ENCODE measurements at places on chromosomes 7 and 10.

DNA sequence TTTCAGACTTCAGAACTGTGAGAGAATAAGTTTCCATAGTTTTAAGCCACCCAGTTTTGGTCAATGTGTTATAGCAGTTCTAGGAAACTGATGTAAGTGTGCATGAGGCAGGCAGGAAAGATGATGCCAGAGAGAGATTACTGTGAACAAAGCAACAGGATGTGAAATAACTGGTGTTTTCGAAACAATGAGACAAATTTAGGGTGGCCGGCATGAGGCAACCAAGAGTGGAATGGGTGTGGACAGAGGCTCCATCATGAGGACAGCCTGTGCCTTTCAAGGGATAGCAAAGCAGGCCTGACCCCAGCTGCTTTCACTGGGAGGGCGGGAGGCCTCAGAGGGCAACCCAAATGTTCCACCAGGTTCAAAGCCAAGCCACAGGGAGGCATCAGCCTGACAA is 67.3 kb upstream of the UCN3 start:
- DNase-seq: no peak

- DNase-seq: no peak
Measured at GRCh38 chr10:986881-987619, 1.2 kb upstream of the GTPBP4 start.

DNA sequence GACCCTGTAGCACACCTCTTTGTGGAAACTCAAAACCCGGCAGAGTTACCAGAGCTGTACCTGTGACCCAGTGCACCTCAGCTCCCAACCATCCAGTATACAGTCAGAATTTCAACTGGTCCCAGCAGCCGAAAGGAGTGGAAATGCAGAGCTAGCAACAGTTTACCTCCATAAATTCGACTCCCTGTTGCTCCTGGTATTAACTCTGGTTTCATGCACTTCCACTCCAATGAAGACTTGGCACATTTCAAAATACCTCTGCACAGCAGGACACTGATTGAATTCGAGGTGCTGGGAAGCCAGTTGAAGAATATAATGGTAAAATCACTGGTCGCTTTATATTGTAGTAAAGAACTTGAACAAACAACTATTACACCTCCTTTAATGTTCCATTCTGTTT is 17.9 kb upstream of the TIAL1 start:
- DNase-seq: no peak

- no peak for DNase-seq
Measured at GRCh38 chr7:132766660-132767059, 190.4 kb upstream of the PLXNA4 start.

GRCh38 chr7:157502701-157503111 is 165.9 kb downstream of the DNAJB6 start:
- peak; percentile 43 for DNase-seq

DNA sequence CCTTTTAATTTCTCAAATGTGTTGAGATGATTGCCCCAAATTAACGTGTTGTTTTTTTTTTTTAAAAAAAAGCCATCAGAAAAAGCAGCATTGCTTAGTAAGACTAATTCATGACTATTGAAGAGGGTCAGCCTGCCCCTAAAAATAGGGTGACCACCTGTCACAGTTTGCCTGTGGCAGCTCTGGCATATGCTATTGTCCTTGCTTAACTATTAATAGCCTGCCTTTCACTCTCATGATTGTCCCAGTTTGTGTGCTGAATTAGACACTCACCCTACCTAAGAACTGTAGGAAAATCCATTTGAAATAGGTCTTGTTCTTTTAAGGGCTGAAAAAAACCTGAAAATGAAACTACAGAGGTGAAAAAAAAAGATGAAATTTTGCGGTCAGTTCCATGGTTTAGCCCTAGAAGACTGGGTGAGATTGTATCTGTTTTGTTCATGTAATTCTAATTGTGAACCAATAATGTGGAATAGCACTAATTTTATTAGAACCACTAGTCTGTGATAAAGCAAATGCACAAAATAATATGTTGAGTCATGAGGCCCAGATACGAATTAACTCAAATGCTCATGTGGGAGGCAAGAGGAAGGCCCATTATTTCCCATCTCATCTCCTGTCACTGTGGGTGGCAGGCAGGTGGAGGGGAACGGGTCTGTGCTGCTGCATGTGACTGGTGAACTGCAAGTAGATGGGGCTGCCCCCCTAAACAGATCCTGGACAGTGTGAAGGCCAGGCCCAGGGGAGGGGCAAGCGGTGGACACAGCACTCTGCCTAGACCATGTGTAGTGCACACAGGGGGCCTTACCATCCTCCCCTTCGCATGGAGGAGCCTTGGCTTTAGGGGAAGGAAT is 265.4 kb upstream of the NFE2L3 start:
- no peak for DNase-seq

DNA sequence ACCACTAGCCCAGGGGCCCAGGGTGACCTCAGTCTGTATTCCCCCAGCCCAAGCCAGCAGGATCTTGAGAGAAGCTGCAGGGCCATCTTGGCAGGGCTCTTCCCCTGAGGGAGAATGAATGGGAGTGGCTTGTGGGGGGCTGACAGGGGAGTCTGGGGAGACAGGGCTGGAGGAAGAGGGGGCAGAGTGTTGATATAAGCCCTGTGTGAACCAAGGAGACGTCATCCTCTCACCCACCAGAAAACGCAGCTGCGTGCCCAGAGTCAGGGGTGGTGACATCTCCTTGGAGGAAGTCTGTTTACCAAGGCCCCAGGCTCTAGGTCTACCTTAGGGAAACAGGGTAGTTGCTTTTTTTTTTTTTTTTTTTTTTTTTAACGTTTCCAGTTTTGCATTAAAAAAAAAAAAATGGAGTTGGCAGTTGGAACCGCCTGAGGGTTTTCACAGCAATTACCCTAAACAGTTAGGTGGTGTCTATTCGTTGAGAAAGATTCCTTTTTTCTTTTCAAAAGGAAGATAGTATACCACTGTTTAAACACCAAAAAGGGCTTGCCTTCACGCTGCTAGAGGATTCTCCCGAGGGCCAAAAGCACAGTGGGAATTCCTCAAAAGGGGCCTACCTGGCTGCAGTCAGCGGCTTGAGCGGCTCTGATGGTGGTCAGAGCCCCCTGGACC is 113.8 kb downstream of the PRPF18 start:
- DNase-seq: no peak

- DNase-seq: no peak
Measured at GRCh38 chr10:127150136-127150535, 46.3 kb downstream of the INSYN2A start.

DNA sequence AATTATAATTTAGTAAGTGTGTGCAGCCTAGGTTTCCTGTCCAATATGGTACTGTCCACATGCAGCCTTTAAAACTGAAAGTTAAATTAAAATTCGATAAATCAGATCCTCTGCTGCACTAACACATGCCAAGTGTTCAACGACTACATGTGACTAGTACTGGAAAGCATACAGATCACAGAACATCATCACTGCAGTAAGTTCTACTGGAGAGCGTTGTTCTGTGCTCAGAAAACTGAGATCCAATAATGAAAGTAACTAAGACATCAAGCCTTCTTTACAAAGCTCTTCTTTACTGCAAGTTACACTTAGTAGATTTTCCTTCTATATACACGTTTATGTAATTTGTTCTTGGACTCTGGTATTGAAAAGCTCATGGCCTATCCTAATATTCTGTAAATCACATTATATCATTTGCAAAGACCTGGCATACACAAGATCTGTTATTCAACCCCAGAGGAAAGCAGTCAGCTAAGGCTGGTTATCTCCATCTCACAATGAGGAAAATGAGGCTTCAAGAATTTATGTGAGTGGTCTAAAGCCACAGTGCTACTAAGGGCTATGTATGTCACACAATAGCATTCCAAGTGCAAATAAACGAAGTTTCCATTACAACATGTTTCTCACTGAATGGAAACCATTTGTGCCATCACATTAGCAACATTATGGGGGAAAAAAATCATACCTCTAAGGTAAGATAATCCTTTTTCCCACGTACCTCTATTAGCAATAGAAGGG is 77.6 kb downstream of the VPS41 start:
- no peak for DNase-seq

GRCh38 chr10:34432589-34432988 is 382.5 kb downstream of the PARD3 start:
- DNase-seq: no peak

- no peak for DNase-seq
Measured at GRCh38 chr10:110852947-110853346, 18.8 kb upstream of the PDCD4 start.

DNA sequence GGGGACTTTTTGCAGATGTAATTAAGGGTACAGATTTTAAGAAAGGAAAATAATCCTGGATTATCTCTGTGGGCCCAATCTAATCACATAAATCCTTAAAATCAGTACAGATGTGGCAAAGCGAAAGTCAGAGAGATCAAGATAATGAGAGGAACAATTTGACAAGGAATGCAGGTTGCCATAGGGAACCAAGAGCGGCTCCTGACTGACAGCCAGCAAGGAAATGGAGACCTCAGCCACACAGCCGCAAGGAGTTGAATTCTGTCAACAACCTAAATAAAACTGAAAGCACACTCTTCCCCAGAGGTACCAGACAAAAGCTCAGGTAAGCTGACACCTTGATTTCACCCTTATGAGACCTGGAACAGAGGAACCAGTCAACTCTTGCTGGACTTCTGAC is 3.4 kb upstream of the PNPLA8 start:
- no peak for DNase-seq

- no peak for DNase-seq
Measured at GRCh38 chr10:47360419-47361040, 12.4 kb downstream of the RBP3 start.

- DNase-seq: no peak
Measured at GRCh38 chr7:2559283-2559950, 638 bp downstream of the IQCE start.

- DNase-seq: no peak
Measured at GRCh38 chr7:64558781-64559180, 4.1 kb downstream of the ZNF680 start.

All from activated naive CD4-positive, alpha-beta T cell (primary cell).